ENCODE measurements at places on chromosomes 6 and 20.

- no peak for DNase-seq
Observed at GRCh38 chr6:48553467-48554189, 442.6 kb upstream of the PTCHD4 start.

- DNase-seq, result no peak
Observed at GRCh38 chr6:36577301-36577700, 16.9 kb upstream of the SRSF3 start.

- no peak for DNase-seq
Observed at GRCh38 chr6:56729719-56730118, 87.0 kb upstream of the DST start.

DNA sequence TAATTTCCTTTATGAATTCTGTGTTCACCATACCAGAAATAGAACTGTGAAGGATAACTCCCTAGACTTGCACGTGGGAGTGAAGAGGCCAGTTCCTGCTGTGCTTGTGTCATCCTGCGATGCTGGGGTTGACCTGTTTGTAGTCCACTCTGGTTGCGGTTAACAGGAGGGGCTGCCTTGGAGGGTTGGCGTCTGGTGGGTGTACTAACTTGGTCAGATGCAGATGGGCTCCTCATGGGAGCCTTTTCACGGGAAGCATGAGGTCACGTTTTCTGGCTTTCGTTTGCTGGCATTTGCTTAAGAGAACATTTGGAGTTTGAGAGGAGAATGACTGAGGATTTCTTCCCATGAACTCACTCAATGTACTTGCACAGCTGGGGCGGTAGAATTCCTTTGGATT, 41.2 kb downstream of the IGF2R start:
- DNase-seq, result no peak

- no peak for DNase-seq
Observed at GRCh38 chr20:44629542-44629941, 22.0 kb downstream of the ADA start.

- no peak for DNase-seq
Observed at GRCh38 chr20:9241232-9241692, 172.4 kb downstream of the PLCB4 start.

DNA sequence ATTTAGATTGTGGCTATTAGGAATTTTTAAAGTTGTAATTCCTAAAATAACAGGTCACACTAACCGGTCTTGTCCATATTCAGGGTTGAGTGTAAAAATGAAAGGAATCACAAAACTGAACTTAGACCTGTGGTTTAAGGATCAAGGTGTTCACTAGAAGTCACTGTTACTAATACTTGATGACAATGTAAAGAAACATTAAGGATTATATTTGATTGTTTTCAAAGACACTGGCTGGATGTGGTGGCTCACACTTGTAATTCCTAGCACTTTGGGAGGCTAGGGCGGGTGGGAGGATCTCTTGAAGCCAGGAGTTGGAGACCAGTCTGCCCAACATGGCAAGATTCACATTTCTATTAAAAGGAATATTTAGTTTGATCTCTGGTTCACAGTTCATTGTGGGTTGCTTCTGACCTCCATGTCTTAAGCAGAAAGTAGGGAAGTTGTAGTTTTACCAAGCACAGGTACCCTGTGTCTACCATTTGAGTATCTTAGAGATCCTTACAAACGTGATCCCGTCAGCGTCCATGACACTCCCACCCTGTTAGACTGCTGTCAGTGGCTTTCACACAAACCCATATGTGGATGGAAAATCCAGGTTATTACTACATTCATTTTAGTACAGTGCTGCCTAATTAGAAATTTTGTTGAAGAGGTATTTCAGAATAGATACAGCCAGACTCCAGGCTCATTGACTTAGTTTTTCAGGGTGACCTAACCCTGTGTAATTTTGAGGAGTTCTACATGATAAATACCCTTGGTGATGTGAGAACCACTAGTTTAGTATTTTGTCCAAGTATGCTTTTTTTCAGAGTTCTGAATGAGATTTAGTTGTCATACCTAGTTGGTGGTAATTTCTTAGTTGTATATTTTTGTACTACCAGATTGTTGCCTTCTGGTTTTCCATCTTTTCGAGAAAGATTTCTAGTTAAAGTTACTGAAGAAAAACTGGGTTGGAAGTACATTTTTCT, 10.2 kb downstream of the SRSF3 start:
- no peak for DNase-seq

DNA sequence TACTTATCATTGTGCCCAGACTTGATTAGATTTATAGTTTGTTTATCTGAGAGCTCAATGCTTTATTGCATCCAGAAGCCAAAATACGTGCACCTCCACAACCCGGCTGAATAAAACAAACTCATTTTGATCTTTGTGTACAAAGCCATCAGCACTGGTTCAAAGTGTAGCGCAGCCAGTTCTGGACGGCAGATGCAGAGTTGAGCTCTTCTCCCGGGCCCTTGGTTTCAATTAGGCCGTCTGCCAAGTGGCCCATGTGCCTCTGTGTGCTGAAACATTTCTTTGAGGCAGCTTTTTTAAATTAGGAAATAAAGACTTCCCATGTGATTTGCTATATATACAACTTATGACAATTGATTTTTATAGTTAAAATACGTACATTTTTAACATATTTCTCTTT, 96.2 kb upstream of the RSPO3 start:
- no peak for DNase-seq

GRCh38 chr6:161596807-161597520, 323.1 kb upstream of the AGPAT4 start:
- DNase-seq, result no peak

DNA sequence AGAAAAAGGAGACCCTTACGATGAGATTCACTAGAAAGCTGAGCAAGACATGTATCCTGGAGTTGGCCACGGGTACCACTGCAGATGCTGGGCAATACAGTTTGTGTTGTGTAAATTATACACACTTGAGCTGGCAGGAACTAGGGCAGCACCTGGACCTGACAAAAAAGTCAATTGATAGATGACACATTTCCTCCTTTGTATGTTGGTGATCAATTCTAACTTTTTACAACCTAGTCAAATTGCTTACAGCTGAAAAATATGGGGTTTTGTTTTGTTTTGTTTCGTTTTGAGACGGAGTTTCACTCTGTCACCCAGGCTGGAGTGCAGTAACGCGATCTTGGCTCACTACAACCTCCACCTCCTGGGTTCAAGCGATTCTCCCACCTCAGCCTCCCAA, 108.9 kb downstream of the UST start:
- DNase-seq, result no peak

DNA sequence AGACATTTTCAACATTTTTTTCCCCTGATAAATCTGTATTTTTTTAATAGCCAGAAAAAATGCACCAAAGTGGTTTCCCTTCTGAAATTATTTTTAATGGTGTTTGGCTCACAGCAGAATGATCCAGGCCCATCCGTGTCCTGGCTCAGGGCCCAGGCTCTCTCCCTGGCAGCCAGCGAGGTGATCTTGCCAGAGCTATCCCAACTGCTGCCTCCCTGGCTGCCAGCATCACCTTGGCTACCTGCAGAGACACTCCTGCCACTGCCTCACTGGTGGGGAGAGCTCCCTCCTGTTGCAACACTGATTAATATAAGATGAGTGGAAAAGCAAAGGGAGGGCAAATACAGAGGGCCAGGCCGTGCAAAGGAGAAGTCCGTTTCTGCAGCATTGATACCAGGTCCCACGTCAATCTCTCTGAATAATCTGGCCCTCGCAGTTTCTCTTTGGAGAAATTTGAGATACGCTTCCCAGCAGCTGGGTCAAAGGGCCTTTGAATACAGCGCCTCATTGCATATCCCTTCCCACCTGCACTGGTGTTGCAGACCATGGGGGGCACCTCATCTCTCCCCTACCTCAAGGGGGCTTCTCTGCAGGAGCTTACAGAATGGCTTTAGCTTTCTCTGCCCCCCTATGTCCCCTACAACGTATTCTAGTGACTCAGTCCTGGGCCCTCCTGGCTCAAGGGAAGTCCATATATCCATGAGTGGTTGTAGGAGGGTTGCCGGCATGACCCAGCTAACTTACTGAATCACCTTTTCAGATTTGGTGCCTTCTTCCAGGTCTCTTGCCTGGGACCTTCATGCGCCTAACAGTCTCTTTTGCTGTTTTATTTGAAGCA, 12.8 kb upstream of the DSTN start:
- DNase-seq, result no peak

GRCh38 chr20:40806929-40807820, 118.1 kb upstream of the MAFB start:
- DNase-seq, result no peak

GRCh38 chr6:40163924-40164323, 229.7 kb upstream of the MOCS1 start:
- DNase-seq, result no peak

- no peak for DNase-seq
Observed at GRCh38 chr6:88179692-88180091, 13.5 kb upstream of the CNR1 start.

DNA sequence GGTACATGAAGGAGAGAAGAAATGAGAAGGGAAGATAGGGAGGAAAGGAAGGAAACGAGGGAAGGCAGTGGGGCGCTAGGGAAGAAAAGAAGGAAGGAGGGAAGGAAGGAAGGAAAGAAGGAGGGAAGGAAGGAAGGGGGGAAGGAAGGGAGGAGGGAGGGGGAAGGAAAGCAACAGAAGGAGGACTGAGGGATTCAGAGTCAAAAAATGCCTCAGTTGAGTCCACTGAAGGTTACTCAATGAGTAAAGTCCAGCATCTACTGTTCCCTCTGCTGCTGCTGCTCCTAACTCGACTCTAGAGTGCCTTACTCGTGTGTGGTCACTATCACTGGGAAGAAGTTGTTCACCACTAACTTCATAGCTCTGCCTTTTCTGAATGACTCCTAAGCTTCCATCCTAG, 33.8 kb downstream of the PHACTR1 start:
- no peak for DNase-seq

GRCh38 chr20:33650111-33650752, 11.9 kb upstream of the C20orf144 start:
- DNase-seq, result no peak

GRCh38 chr6:166307082-166308032, 835 bp downstream of the PRR18 start:
- no peak for DNase-seq

GRCh38 chr6:137637121-137637520, 142.9 kb upstream of the OLIG3 start:
- no peak for DNase-seq

GRCh38 chr6:42783876-42784642, 2.2 kb downstream of the BICRAL start:
- no peak for DNase-seq

- no peak for DNase-seq
Observed at GRCh38 chr20:57223648-57224489, 42.6 kb downstream of the BMP7 start.

- no peak for DNase-seq
Observed at GRCh38 chr6:133623065-133623464, 265.8 kb upstream of the TCF21 start.

DNA sequence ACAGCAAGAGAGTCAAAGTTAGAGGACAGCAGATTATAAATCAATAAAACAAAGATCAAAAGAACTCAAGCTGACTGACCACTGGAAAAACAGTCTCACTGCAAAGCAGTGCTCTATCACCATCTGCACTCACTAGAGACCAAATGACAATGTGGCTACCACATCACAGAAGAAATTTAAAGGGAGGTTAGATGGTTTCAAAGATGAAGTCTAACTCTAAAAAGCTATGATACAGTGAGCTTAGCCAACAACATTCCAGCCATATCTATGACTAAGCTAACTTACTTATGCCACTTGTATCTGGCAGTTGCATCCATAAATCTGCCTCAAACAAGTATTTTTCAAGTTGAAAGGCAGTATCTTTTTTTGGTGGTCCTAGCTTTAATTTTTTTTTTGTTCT, 68.6 kb downstream of the ARHGAP18 start:
- no peak for DNase-seq

DNA sequence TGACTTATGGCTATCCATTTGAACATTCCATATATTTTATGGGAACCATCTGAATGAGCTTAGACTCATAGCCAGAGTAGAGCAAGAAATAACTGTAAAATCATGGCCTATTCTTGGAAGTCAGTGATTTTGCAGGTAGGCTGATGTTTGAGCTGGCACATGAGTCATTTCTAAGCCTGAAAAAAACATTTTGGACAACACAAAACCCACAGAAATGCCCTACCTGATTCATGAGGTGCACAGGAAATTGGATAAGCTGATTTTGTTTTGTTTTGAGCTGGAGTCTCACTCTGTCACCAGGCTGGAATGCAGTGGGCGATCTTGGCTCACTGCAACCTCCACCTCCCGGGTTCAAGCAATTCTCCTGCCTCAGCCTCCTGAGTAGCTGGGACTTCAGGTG, 443.0 kb downstream of the PKHD1 start:
- DNase-seq, result no peak

GRCh38 chr6:56804996-56805395, 149.9 kb upstream of the BEND6 start:
- DNase-seq, result no peak

DNA sequence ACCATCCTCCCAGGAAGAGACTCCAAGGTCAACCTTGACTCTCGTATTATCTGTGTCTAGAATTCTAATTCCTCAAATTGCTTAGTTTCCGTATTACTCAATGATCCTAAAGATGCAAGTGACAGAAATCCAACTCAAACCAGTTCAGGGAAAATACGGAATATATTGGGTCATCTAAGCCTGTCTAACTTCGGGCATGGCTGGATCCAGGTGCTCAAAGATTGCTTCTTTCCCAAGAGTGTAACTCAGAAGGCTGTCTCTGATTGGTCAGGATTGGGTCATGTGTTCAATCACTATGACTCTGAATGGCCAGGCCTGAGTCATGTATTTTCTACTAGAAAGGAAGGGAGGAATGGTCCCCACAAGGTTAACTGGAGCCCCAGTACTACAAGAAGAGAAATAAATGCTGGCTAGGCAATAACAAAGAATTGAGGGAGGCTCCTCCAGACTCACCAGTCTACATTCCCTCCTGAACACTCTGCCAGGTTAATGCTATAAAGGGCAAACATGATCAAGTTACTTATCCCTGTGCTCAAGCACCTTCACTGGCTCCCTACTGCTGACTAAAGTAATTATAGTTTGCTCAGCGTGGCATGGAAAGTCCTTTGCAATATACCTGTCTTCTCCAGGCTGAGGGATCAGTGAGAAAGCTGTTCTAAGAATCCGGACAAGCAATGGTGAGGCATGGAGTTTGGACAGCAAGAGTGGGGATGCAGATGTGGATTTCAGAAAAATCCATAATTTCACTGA, 15.4 kb upstream of the PREX1 start:
- no peak for DNase-seq

- DNase-seq, result no peak
Observed at GRCh38 chr6:111718326-111718725, 112.6 kb upstream of the TRAF3IP2 start.

- DNase-seq, result no peak
Observed at GRCh38 chr6:81138236-81138635, 614.2 kb downstream of the TENT5A start.

Measured in stimulated activated CD8-positive, alpha-beta memory T cell treated with anti-CD3 and anti-CD28 coated beads, Interleukin-12 subunit alpha, Interleukin-12 subunit beta, amount 100 ng/mL, for 1 hour (primary cell).